Activated T-cell treated with anti-CD3 and anti-CD28 coated beads for 48 hours (primary cell): ENCODE measurements at places on chromosomes 3 and 15.

DNA sequence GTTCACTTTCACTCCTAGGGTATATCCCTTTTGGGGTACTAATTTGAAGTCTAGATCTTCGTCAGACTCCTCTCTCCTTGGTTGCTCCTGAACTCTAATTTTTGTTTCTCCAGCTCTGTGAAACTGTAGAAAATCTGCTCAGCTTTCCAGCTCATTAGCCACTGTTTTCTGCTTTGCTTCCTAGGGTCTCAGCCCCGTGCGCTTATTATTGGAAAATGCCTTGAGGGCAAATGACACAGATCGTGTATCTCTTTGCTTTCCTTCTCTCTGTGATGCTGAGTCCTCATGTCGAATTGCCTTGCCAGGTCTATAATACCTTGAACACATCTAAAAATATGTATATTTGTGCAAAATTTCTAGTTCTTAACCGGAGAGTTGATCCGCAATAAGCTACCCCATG, 731.1 kb downstream of the EDEM1 start:
- DNase-seq, result no peak

DNA sequence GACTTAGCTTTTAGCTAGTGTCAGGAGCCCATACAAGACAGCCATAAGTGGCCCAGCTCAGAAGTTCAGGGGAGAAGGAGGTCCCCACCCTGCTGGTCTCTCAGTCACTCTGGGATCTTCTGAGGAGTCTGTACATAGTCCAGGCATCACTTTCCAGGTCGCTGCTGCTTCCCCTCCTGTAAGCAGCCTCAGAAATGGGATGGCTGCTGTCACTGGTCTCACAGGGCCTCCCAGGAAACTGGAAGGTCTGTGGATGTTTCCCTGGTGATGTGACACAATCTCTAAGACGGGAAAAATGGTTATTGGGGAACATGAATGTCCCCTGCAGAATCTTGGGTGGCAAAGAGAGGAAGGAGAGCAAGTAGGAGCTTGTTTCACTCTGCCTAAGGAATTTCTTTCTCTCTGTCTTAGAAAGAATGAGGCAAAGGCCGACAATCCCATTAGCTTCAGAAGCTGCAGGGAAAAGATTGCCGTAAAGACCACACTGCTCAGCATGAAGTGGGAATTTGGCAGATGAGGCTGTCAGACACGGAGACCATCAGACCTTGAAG, 43.2 kb upstream of the TNFAIP8L3 start:
- DNase-seq, result no peak

DNA sequence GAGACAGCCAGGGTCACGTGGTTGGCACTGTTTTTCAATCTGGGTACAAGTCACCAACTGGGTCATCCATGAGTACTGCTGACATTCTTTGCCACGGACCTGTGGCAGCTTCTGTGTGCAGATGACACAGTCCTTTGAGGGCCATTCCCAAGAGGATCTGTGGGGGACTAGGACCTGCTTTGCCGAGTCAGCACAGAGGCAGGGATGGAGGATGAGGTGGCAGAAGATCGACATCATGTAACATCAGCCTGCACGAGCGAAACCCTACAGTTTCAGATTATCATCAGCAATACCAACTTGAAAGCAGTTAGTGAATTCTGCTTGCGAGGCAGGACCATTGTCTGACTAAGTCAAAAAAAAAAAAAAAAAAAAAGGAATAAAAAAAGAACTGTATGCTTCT, 227.7 kb downstream of the FOXP1 start:
- peak; percentile 46 for DNase-seq

DNA sequence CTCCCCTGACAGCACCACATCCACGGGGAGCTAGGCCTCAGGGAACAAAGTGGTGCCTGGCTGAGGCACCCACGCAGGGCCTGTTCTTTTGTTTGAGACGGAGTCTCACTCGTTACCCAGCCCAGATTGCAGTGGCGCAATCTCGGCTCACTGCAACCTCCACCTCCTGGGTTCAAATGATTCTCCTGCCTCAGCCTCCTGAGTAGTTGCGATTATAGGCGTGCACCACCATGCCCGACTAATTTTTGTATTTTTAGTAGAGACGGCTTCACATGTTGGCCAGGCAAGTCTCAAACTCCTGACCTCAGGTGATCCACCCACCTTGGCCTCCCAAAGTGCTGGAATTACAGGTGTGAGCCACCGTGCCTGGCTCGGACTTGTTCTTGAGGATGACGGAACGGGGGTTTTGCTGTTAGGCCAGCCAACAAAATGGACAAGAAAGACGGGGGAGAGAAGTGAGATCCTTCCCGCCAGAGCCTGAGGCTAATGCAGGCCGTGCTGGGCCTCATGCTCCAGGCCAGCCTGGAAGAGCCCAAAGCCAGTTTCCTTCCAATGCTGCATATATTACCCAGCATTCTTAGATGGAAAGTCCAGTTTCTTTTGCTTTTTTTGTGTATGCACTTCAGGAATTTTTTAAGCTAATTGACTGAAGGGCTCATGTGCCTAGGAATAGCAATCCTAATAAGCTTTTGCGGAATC, 28.1 kb upstream of the FURIN start:
- DNase-seq, result no peak

DNA sequence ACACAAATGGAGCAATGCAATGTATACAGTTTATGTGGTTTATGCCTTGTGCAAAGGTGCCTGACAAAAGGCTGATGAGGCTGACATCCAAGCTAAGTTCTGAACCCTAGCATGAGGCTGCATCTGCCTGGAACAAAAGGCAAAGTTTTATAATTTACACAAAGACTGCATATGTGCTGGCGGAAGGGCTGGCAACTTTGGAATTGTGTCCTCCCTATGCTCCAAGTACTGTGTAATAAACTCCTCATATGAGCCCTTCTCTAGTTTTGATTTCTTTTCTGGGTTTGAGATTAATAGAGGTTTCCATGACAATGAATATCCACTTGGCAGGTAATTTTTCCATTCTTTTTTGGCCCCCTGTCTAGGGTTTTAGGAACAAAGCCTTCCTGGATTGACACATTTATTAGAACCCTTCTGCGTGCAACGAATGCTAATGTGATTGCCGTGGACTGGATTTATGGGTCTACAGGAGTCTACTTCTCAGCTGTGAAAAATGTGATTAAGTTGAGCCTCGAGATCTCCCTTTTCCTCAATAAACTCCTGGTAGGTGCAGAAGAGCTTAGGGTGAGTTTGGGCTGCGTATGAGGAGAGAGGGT, 10.8 kb downstream of the PLA1A start:
- no peak for DNase-seq

GRCh38 chr3:73827725-73828211, 203.0 kb upstream of the PDZRN3 start:
- no peak for DNase-seq

GRCh38 chr3:125054449-125055329, 1.1 kb downstream of the HEG1 start:
- no peak for DNase-seq
